ENCODE measurements at places on chromosomes 5 and 9.

- DNase-seq = no peak
Observed at GRCh38 chr5:169157064-169157463, 143.9 kb downstream of the SLIT3 start.

DNA sequence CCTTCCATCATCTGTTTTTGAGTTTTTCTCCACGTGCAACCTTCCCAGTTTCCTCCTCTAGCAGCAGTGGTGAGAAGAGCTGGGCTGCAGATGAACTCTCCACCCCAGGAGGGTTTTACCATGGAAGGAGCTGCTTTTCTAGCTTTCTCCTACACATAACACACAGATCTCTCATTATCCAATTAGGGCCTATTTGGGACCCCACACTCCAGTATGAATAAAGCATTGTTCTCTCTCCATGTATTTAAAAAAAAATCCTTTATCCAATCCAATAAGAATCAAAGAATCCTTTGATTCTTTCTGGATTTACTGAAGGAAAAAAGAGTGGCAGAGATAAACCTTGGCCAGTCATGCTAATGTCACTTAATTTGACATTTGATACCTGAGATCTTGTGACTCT is 31.6 kb upstream of the NAA35 start:
- no peak for DNase-seq

GRCh38 chr9:78542491-78543181 is 245.7 kb downstream of the PSAT1 start:
- no peak for DNase-seq

- DNase-seq = no peak
Observed at GRCh38 chr5:32794086-32794485, 83.0 kb downstream of the NPR3 start.

GRCh38 chr5:171155621-171156020 is 153.4 kb upstream of the TLX3 start:
- DNase-seq = no peak

DNA sequence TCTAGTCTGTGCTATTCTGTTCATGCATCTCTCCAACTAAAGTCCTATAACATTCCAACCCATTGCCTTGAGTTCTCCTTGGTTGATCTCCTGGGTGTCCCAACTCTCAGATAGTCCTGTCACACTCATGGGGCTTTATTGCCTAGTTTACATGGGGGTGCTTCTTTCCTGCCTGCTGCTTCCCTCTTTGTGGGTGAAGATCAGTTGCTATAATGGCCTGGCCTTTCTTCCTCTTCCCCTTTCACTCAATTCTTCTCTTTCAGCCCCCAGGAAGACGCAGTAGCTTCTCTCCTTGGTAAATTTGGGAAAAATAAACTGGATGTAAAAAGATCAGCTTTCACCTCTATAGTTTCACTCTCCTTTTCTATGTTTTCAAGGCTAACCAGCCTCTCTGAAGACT is 66.5 kb downstream of the PTCD2 start:
- no peak for DNase-seq

- DNase-seq = no peak
Observed at GRCh38 chr9:77649109-77649812, 1.1 kb upstream of the GNA14 start.

- no peak for DNase-seq
Observed at GRCh38 chr5:145141534-145141933, 693.6 kb downstream of the PRELID2 start.

- DNase-seq = no peak
Observed at GRCh38 chr9:111147041-111147440, 108.8 kb upstream of the LPAR1 start.

DNA sequence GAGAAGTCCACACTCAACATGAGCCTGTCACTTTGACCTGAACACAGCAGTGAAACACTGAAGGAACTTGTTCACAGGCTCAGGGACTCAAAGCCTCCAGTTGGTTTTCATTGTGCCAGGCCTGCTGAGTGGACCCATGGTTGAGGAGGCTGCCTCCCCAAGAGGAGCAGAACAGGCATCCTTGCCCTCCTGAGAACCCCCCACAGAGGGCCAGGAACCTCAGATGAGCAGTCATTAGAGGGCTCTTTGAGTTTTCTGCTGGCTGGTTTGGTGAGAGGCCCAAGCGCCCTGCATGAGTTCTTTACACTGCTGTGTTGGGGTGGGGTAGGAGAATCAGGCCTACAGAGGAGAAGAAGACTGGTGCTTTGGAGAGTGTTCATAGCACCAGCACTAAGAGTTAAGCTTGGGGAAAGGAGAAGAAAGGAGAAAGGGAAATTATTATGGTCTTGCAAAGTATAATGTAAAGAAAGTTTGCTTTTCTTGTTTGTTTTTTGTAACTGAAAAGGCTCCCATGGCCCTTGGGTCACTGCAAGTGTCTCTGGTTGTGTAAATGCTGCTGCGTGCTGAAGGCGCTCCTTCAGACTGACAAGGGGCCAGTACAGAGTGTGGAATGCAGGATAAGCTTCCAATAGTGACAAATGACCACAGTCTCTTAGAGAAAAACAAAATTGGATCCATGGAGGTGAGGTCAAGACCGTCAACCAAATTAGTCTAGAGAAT is 100.2 kb downstream of the PDE8B start:
- no peak for DNase-seq

DNA sequence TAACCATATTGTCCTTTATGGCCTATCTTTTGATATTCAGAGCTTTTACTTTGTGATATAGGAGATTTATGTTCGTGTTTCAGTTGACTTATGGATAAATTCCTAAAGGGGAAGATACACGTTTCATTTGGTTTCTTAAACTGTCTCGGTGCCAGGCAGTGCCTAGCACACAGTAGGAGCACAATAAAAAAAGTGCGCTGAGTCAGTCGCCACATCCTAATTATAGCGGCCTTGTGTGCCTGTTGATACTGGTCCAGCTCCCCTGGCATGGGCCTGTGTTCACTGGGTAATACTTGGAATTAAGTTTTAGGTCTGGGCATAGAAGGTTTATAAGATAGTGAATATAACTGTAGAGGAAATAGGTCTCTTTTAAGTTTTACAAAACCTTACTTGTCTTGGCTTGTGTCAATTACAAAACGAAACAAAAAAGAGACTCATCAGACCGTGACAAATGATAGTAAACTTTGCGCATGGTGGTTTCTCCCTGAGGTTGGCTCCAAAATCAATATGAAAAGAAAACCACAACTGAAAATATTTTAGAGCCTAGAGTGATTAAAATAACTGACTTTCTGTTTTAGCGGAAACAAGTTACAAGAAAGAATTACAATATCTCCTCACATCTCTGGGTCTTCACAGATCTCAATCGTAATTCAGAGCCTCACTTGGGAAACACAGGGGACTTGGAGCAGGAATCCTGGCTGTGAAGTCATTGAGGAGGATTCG is 84.8 kb downstream of the MVB12B start:
- DNase-seq = no peak

- DNase-seq = no peak
Observed at GRCh38 chr5:143970159-143970558, 158.2 kb downstream of the HMHB1 start.

Measured in activated naive CD4-positive, alpha-beta T cell (primary cell).